ENCODE measurements at places on chromosomes 3 and 15. TPM values are rescaled to one million over a fixed set of nuclear protein-coding genes. Genes with fewer than 3 reads are reported as not detected.
A peak's percentile ranks its signal among the peaks of the same experiment; 100 is the strongest.

DNA sequence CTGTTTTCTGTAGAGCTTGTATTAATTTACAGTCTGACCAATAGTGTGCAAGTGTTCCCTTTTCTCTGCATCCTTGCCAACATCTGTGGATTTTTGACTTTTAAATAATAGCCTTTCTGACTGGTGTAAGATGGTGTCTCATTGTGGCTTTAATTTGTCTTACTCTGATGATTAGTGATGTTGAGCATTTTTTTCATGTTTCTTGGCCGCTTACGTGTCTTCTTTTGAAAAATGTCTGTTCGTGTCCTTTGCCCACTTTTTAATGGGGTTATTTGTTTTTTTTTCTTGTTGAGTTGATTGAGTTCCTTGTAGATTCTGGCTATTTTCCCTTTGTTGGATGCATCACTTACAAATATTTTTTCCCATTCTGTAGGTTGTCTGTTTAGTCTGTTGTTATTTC is 7.6 kb upstream of the ACOX2 start:
- no peak for DNase-seq

Gene LSAMP
- total RNA-seq, result under 0.01 TPM

Gene RETNLB
- not detected for total RNA-seq

GRCh38 chr15:92687195-92687602 is 31.6 kb upstream of the FAM174B start:
- DNase-seq, result peak; percentile 89

DNA sequence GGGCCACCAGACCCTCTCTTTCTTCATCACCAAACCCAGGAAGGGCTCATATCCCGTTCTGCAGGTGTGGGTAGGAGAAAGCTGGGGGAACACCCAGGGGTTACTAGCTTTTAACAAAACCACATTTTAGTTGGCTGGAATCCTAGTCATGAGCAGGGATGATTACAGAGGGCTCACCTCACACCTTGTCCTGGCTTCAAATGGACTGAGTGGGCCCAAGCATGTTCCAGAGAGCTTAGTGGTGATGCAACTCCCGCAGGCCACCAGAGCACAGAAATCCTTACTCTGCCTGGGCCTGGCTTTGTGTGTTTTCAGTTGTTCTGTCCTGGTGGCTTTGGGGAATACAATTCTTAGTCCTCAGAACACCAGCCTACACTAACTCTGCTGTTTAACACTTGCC is 56.8 kb upstream of the RYK start:
- DNase-seq, result no peak

DNA sequence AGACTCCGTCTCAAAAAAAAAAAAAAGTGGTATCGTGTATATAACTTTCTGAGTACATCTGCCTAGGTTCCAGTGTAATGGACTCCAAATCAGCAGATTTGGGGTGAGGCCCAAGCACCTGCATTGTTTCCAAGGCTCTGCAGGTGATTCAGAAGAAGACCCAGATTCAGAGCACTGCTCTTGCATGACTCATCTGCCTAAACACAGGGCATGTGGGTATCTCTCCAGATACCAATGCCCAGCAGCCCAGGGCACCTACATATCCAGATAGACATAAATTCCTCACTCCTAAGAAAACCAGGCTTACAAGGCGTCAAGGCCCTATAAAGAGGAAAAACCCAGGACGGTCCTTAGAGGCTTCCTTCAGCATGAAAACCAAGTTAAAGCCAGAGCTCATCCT is 24.3 kb downstream of the NDUFAF1 start:
- no peak for DNase-seq

GRCh38 chr15:60442763-60443162 is 36.2 kb downstream of the ICE2 start:
- no peak for DNase-seq

DNA sequence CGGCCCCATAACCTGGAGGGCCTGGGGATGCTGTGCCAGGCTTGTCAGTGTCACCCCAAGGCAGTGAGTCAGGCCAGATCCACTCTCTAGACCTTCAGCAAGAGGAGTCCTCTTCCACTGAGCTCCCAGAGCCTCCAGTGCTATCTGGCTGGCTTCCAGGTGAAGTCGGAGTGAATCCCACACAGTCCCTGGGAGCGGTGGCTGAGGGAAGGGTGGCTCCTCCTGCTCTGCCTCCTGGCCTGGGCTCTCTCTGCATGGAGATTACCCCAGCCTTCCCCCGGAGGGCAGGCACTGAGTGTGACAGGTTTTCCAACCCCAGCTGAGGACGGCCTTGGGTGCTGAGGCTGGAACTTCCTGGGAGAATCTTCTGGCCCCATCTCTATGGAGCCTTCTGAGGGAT is 82.7 kb downstream of the EPHB1 start:
- no peak for DNase-seq

GRCh38 chr3:69738859-69739203 is 433 bp upstream of the MITF start:
- peak; percentile 23 for DNase-seq

- DNase-seq, result no peak
Measured at GRCh38 chr3:58324391-58325390, 8.0 kb upstream of the PXK start.

DNA sequence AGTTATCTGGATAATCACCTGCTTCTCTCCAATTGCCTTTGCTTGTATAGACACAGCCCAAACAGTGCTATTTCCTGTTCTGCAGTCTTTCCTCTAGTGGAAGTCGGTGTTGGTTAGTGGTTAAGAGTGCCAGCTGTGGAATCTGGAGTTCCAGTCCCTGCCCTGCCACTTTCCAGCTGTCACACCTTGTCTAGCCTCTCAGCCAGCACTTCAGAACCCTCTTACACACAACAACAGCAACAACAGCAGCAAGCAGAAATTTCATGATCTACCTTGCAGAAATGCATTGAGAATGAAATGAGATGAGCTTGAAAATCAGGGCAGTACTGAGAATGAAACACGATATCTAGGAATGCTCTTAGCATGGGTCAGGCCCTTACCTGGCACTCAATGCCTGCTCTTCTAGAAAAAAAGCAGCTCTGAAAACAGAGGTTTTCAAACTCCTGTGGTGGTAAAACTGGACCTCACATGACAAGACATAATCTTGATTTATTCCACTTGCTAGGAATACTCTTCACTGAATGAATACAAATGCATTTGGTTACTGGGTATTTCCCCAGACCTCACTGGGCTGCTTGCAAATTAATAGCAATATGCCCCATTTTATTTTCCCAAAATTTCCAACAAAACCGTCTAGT is 3.3 kb upstream of the WNT5A start:
- DNase-seq, result peak; percentile 90

DNA sequence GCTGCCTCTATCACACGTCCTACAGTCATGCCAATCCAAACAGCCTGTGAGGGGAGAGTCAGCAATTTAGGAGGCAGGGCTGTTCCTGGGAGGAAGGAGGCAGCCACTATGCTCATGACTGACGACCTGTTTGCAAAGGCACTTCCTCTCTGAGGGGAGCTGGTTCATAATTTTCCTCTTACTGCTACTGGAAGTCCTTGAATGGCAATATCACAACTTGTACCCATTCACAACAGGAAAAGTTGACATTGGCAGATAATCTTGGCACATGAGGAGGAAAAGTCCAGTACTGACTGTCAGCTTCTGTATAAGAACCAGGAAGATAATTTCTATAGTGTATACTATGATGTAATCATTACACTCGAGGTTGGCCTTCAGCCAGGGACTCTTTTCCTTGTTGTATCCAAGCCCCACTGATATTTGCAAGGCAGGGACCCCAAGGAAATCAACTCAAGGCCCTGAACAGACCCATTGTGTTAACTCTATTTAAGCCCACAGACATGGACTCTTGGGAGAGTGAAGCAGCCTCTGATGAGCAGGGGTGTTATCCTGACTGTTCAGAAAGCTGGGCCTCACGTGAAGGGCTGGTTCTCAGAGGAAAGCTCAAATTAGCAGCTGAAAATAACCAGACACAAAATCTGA is 267.3 kb upstream of the ADAMTS9 start:
- DNase-seq, result no peak

Gene ZNF860
- 0.75 TPM for total RNA-seq

Gene CMSS1
- total RNA-seq, result 37.1 TPM

Gene RTP1
- not detected for total RNA-seq

GRCh38 chr3:32937331-32937730 is 14.1 kb upstream of the CCR4 start:
- DNase-seq, result peak; percentile 14

Gene ASB14
- total RNA-seq, result not detected

Gene GOLGA8Q
- 0.77 TPM for total RNA-seq

DNA sequence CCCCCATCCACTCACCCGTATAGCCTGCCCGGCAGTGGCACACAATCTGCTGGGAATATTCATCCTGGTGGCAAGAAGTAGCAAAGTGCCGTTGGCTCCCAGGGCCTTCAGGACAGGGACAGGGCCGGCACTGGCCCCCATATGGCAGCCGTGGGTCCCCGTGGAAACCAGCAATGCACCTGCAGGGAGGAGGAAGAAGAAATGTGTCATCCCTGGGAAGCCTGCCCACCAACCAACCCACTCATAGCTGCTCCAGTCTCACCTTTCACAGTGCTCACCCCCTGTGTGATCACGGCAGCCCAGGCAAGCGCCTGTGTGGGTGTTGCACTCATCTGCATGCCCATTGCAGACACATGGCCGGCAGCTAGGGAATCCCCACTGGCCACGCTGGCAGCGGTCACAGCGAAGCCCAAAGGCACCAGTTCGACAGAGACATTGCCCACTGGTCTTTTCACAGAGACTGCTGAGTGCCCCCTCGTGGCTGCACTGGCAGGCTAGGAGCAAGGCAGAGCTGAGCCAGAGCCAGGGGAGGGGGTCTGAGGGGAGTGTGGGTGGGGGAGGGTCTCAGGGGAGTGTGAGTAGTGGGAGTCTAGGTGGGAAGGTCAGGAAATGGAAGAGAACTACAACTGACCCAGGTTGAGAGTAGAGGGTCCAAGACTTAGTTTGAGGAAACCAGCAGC is 4.5 kb upstream of the USP19 start:
- DNase-seq, result no peak

DNA sequence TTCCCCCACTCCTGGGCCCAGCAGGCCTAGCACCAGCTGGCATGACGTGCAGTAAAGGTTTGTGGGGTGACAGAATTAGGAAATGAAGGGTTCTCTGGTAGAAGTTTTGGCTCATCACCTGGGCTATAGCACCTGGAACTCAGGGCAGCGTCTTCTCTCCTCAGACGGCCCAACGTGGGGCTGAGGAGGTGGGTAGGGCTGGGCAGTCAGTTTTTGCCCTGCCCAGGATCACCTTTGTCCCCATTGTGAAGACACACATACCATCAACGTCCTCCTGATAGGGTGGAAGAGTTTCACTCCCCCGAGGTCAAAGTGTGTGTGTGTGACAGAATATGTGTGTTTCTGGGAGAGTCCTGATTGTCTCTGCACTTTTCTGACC is 12.1 kb downstream of the KBTBD13 start:
- DNase-seq, result no peak

Gene ACAN
- total RNA-seq, result under 0.01 TPM

Gene WNT5A
- total RNA-seq, result 180 TPM

DNA sequence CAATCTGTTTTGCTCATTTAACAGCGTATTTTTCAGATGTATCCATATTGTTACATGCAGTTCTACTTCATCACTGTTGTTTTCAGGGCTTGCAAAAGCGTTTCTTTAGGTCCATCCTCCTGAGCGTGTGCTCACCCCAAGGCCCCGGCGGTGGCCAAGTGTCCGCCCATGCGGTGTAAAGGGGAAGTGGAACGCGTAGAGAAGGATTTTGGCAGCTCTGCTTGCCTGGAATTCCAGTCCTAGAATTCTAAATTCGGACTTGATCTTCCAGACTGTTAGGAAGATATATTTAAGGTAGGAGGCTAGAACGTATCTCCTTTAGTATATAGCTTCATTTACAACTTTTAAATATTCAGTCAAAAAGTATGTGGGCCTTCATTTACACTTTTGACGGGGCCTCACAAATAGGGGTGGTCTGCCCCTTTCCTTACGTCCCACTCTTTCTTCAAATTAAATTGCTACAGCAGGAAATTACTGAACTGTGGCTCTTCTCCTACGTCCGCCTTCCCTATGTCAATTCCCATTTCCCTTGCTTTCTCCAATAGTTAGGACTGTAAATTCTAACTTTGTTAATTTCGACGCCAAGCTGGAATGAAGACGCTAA is 609 bp upstream of the TBC1D23 start:
- DNase-seq, result no peak

- DNase-seq, result peak; percentile 49
Measured at GRCh38 chr3:81581966-81582599, 179.4 kb downstream of the GBE1 start.

Gene CFAP100
- not detected for total RNA-seq

Gene UBAP1L
- total RNA-seq, result 0.38 TPM

Gene SNTN
- not detected for total RNA-seq

- DNase-seq, result peak; percentile 89
Measured at GRCh38 chr15:63013052-63013808, 29.3 kb upstream of the TPM1 start.

DNA sequence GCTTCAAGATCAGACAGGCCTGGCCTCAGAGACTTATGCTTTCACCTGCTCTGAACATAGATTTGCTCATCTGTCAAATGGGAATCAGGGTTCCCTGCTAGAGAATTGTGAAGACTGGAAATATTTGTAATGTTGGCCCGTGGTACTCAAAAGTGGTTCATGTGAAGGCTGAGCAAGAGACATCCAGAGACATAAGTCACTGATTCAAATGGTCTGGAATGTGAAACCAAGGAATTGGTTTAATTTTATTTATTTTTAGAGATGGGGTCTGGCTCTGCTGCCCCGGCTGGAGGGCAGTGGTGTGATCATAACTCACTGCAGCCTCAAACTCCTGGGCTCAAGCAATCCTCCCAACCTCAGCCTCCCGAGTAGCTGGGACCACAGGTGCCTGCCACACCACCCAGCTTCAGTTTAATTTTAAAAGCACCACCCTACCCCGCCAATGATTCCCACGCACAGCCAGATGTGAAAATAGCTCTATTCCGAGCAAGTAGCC is 60.1 kb downstream of the DAPK2 start:
- DNase-seq, result no peak

- no peak for DNase-seq
Measured at GRCh38 chr15:40464595-40465185, 6.1 kb upstream of the CHST14 start.

- DNase-seq, result peak; percentile 54
Measured at GRCh38 chr3:42096796-42097565, 5.8 kb downstream of the TRAK1 start.

DNA sequence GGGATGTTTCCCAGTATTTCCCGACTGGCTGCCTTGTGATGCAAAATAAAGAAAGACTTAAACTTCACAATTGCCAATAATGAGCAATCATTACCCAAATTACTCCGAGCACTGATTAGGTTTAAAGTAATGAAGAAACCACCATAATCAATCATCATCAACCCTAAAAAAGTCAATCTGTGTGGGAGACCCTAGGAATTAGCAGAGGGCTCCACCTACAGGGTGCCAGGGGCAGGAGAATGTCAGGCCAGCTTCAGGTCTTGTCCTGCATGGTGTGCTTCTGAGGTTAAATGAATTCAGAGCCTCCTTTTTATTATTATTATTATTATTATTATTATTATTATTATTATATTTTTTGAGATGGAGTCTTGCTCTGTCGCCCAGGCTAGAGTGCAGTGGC is 478.0 kb upstream of the ARRDC4 start:
- DNase-seq, result no peak

- DNase-seq, result no peak
Measured at GRCh38 chr15:25734680-25735355, 128.3 kb downstream of the ATP10A start.

Gene GRK7
- not detected for total RNA-seq

- DNase-seq, result peak; percentile 46
Measured at GRCh38 chr15:99931703-99932603, 198.7 kb upstream of the LYSMD4 start.

GRCh38 chr3:122619040-122619439 is 41.6 kb downstream of the PARP15 start:
- peak; percentile 65 for DNase-seq

GRCh38 chr3:188217011-188217463 is 63.1 kb downstream of the LPP start:
- DNase-seq, result no peak
